ENCODE measurements at places on chromosomes 7 and 10.
A peak's percentile ranks its signal among the peaks of the same experiment; 100 is the strongest.

DNA sequence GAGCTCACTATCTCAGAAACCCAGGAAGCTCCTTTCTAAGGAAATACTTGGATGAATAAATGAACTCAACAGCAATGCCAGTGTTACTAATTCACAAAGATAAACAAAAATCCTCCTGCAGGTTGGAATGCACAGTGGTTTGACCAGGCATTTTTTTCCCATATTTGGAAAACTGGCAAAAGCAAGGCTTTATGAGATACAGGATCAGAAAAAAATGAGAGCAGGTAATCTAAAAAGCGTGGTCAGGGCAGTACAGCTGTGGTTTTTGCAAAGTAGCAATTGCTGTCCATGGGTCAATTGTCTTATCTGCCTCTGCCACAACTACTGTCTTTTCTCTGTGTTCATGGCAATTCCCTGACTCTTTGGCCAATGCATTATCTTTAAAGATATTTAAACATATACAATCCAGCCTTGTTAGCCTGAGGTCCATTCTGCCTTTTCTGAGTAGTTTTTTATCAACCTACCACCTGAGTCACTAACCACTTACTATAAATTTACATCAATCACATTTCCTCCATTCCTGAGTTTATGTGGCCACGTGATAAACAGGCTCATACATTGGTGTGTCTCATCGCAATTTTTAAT is 564.5 kb upstream of the IGFBP3 start:
- DNase-seq, result no peak

DNA sequence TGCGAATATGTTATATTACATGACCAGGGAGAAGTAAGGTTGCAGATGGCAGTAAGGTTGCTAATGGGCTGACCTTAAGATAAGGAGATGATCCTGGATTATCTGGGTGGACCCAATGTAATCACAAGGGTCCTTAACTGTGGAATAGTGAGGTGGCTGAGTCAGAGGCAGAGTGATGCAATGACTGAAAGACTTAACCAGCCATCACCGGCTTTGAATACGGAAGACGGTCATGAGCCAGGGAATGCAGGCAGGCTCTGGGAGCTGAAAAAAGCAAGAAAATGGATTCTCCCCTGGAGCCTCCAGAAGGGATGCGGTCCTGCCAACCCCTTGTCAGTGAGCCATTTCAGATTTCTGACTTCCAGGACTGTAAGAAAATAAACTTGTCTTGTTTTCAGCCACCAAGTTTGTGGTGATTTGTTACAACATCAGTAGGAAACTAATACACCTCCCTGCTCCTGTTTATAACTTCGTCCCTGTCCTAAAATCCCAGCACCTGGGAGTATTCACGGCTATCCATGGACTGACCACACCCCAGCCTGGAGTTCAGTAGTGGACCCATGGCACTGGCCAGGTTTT is 4.6 kb upstream of the C10orf95 start:
- no peak for DNase-seq

DNA sequence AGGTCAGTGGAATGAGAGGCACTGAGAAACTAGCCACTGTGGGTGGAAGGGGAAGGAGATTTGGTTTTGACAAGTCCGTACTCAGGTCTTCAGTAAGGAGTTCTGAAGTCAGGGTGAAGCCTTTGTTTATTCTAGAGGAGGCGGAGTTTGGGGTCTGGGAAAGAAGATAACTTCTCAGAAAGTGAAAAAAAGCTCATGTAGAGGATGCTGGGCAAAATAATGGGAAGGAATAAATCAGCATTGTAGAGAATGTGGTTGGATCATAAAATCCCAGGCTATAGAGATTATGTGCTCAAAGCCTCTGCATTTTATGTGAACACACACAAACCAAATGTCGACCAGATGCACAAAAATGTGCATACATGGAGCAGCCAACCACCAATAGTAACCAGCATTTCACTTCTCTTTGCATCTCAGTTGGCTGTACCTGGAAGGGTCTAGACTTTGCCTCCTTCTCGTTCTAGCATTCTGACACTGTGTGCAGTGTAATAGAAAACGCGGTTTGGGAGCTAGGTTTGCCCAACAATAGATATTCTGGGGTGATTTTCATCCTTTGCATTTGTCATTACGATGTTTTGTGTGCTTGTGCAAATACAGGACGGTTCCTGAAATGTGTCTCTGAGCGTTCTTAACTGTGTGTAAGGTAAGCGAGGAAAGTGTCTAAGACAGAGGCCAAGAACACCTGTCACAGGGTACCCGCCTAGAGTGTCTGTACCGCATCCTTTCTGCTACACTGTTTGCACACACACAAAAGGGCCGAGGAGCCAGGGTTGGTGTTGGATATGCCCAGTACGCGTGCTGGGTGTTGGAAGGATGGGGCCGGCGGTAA is 603 bp upstream of the HECW1 start:
- no peak for DNase-seq

GRCh38 chr10:92970301-92971070 is 90.1 kb upstream of the CYP26C1 start:
- DNase-seq, result no peak

- no peak for DNase-seq
Observed at GRCh38 chr7:92253251-92253650, 7.5 kb downstream of the ANKIB1 start.

- DNase-seq, result no peak
Observed at GRCh38 chr7:28024786-28025334, 155.7 kb downstream of the JAZF1 start.

GRCh38 chr7:4683043-4683883 is 1.2 kb downstream of the FOXK1 start:
- DNase-seq, result no peak

DNA sequence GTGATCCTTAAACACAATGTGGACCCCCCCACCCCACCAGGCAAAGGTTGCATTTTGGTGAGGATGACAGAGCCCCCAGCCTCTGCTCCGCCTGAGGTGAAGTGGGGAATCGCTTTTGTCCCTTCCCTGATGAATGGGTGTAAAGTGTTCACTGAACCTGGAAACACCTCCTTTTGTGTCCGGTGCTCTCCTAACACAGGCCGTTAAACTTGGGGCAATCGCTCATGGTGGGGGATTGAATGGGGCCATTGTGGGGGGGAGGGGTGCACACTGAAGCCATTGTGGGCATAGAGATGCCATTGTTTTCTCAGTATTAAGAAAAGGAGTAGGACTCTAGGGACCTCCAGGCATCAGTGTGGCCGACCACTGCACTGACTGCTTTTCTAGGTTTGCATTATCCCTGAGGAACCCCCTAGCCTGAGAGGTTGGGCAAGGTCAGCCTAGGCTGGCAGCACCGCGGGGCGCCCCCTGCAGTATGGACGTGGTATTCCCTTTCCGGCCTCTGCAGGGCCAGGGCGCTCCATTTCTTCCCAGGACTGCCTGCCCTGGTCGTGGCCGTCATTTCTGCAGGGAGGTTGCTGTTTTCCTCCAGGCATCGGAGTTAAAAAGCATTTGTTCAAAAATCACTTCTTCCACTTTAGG is 158.3 kb downstream of the TCF7L2 start:
- DNase-seq, result peak; percentile 18

DNA sequence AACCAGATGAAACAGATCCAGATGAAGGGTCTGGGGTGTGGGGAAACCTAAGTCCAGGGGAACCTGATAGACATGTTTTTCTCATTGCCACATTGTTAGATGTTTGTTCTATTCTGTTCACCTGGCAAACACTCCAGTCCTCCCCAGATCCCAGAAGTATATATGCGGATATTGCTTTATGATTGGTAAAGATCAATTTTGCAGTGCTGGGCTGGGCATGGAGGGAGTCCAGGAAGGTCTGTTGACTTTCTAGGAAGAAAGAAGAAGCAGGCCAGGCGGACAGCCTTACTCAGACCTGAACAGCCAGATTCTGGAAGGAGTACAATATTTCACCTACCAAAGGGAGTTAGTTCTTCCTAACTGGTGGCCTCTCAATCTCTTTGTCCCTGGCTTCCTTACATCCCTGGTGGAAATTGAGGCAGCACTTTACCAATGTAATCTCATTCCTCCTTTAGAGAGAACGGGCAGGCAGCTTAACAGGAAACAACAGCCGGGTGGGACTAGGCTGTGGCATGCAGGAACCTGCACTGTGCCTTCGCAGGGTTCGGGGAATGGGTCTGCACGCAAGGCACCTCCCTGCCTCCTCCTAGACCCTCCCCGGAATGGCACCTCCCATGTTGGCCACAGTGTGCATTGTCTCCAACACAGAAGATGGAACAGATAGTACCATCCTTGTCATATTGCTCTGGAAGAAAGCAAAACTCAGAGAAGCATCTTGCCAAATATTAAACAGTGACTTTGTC is 930 bp downstream of the GIMAP6 start:
- DNase-seq, result peak; percentile 22

DNA sequence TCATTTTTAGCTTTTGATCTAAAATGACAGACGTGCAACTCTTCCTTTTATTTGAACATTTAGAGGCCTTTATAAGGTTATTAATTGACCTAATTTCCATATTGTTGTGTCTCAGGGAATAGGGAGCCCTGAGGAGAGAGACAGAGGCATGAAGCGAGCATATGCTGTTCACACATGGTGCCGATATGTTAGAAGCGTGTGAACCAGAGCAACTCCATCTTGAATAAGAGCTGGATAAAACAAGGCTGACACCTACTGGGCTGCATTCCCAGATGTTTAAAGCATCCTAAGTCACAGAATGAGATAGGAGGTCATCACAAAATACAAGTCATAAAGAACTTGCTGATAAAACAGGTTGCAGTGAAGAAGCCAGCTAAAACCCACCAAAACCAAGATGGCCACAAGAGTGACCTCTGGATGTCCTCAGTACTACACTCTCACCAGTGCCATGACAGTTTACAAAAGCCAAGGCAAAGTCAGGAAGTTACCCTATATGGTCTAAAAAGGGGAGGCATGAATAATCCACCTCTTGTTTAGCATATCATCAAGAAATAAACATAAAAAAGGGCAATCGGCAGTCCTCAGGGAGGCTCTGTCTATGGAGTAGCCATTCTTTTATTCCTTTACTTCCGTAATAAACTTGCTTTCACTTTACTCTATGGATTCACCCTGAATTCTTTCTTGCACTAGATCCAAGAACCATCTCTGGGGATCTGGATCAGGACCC is 80.1 kb downstream of the SEC61G start:
- DNase-seq, result no peak

- no peak for DNase-seq
Observed at GRCh38 chr7:16348251-16348650, 73.1 kb downstream of the CRPPA start.

DNA sequence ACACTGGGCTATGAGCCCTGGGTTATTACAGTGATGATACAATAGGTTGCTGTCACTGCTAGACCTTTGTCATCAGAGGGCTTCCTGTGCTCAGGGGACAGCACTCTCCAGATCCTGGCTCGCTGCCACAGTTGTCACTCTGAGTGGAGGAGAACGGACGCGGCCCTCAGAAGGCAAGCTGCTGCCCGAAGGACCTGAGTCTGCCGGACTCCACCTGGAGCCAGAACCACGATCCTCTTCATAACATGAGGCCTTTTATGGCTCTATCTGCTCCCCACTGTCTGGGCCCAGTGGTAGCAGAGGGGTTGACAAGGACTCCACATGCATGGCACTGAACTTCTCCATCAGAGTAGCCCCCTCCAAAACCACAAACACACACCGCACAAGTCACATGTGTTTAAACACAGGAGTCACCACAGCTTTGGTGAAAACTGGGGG is 94.7 kb upstream of the EFCAB10 start:
- DNase-seq, result peak; percentile 23

DNA sequence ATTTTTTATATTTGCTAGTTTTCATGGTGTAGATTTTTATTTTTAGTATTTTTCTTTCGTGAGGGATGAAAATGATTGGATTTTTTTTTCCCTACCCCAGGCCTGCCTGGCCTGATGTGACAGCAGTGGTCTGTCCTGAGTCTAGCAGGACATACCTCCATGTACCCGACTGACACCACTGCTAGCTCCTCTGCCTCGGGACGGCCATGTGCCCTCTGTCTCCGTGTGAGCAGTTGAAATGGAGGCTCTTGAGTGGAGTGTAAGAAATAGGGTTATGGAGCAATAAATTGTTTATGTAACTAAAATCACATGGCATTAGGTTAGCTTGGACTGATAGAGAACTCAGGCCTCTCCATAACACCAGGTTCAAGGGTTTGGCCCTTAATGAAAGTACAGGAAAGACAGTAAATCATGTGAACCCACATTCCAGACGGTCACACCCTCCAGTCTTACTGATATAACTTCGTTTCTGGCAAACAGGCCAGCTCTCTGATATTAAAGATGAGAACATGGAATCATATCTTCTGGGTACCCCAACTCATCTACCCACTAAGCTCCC is 734.1 kb downstream of the KCNMA1 start:
- DNase-seq, result no peak

- DNase-seq, result peak; percentile 52
Observed at GRCh38 chr10:29737074-29737593, 102.4 kb upstream of the SVIL start.

DNA sequence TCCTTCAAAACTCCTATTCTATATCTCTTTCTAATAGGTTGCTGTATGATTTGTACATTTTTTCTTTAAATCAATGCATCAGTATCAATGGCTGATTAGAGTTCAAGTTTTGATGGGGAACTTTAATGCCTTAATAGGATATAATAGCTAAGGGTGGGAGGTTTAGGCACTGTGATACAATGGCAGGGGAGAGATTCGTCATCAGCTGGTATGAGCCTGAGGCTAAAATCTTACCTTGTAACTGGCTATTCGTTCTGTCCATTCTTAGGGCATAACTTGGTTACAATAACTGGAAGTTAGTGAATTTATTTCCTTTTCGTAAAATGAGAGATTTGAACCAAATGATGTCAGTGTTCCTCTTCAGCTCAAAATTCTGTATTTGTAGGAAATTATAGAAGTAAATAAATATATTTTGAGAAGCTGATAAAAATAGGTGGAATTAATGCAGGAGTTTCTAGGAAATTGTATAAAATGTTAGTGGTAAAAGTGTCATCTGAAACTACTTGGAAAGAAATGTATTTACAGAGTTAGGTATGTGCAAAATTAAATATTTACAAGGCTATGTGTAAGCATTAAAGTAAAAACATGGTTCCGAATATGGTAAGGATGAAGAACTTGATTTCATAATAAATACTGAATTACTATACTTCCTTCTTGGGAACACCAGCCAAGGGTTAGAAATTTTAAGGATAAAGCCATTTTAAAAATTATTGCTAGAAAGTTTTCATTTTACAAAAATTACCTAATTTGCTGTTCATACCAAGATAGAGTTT is 27.5 kb upstream of the NAMPT start:
- DNase-seq, result no peak

DNA sequence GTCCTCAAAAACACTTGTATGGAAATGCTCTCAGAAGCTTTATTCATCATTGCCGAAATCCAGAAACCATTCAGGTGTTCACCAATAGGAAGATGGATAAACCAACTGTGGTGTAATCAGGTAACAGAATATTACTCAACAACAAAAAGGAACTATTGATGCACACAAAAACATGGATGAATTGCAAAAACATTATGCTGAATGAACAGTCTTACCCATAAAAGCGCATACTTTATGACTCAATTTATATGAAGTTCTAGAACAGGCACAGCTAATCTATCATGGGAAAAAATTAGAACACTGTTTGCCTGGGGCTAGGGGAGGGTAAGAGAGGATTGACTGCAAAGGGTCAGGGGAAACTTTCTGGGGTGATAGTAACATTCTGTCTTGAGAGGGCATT is 26.9 kb upstream of the GSAP start:
- DNase-seq, result no peak

- peak; percentile 83 for DNase-seq
Observed at GRCh38 chr10:97210543-97210960, 24.8 kb upstream of the SLIT1 start.

- no peak for DNase-seq
Observed at GRCh38 chr10:91339729-91340128, 70.4 kb upstream of the HECTD2 start.

All from Kasumi-1 (cell line).